ENCODE measurements at places on chromosomes 16 and 17.

DNA sequence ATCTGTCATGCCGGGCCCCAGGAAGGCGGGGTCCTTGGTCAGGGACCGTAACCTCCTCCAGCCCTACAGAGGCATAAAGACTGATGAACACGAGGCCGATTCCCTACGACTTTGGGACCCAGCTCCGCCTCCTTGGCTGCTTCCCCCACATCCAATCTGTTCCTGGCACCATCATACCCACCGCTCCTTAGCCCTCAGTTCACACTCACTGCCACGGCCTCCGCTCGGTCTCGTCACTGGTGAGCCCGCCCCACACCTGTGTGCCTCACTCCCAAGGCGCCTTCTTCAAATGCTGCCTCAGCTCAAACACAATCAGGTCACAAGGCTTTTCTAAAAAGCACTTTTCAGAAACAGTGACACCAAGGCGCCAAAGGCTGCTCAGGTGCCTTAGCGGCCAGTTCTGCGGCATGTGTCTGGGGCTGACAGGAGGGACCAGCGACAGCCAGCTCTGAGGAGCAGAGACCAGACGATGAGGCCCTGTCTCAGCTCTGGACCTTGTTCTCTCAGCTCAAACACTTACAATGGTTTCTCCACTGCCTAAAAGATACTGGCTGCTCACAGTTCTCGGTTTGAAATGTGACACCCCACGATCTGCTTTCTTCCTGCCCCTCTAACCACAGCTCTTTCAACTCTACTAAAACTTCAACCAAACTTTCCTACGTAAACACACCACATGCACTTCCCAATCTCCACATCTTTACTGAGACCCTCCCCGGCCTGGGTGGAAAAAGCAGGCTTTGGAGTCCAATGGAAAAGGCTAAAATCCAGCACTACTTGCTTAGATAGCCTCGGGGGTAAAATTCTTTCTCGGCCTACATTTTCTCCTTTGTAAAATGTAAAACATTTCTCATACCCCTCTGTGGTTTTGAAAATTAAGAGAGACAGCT is 33.2 kb downstream of the CYB5D2 start:
- peak; percentile 26 for DNase-seq

- peak; percentile 52 for DNase-seq
Observed at GRCh38 chr16:30112197-30113030, 923 bp downstream of the GDPD3 start.

GRCh38 chr17:12050646-12051225 is 30.1 kb downstream of the MAP2K4 start:
- no peak for DNase-seq

DNA sequence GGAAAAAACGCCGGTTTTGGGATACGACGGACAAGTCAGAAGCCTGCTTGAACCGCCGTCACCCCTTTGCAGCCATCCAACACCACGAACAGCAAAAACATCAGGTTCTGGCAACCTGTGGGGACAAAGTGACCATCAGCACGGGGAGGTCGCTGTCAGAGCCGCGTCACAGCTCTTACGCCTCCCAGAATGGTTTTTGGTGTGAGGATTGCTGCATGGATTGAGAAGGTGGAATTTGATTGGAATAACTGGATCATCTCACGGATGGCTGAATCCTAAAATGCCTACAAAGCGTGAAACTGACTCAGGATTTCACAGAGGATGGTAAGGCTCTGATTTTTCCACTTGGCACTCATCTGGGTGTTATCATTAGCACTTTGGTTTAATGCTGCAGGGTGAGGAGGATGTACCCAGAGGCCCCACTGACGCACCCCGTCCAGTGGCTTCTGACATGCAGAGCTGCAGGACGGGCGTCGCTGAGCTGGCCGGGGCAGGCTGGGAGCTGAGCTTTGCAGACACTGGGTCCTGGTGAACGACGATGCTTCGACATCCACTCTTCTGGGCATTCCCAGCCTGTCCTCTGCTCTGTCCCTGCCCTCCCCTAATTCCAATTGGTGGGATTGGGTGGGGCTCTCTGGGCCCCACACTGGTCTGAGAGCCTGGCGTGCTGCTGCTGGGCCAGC is 73.4 kb upstream of the CREBBP start:
- DNase-seq, result no peak

GRCh38 chr16:15055141-15056053 is 477 bp downstream of the NTAN1 start:
- DNase-seq, result peak; percentile 74

- DNase-seq, result no peak
Observed at GRCh38 chr17:4444782-4445473, 11.2 kb downstream of the SPNS3 start.

DNA sequence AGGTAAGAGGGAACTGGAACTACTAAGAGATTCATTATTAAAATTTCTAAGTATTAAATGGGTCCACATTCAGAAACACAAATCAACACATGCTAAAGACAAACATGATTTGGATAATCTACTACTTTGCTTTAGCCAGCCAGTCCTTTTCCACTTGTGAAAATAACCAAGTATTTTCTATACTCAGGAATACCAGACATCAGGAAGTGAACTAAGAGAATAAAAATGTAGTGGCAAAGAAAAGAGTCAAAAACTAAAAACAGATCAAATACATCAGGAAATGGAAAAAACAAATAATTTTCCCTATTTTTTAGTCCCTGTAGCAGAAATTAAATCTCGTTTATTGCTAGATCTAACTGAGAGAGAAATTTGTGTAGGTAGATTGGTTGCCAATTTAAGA is 78.0 kb downstream of the MYO1D start:
- DNase-seq, result no peak

GRCh38 chr17:2250140-2251095 is 53.2 kb downstream of the SMG6 start:
- DNase-seq, result peak; percentile 71

DNA sequence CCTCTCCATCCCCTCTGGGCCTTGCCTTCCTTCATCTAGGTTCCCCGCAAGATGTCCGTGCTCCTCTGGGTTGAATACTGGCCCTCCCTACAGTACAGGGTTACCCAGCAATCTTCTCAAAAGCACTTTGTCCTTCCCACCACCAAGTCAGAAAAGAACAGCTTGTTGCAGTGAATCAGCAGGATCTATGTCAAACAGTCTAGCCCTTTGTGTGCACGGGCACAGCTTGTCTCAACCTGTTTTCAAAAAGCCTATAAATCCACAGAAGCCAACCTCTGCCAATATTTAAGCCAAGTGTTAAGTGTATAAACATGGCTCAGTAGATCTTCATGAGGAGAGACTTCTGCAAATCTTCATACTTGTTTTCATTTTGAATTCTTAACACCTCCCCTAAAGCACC is 25.2 kb downstream of the C17orf67 start:
- no peak for DNase-seq

- DNase-seq, result no peak
Observed at GRCh38 chr16:11084876-11085485, 140.6 kb downstream of the CLEC16A start.

DNA sequence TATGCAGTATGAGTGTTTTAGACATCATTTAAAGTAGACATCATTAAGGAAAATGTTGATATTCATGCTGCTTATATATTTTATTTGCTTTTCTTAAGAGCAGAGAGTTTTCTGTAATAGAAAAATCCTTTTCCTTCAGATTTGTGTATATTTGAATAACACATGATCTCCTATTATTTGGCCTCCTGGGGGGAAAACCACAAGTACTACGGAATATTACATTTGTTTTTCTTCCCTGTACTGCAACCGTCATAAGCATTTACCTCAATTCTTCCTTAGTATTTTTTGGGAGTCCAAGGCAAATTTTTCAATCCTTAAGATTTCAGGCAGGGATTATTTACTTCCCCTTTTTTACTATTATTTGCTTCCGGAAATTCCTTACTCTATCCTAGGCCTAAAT is 6.0 kb downstream of the RSPRY1 start:
- DNase-seq, result no peak

DNA sequence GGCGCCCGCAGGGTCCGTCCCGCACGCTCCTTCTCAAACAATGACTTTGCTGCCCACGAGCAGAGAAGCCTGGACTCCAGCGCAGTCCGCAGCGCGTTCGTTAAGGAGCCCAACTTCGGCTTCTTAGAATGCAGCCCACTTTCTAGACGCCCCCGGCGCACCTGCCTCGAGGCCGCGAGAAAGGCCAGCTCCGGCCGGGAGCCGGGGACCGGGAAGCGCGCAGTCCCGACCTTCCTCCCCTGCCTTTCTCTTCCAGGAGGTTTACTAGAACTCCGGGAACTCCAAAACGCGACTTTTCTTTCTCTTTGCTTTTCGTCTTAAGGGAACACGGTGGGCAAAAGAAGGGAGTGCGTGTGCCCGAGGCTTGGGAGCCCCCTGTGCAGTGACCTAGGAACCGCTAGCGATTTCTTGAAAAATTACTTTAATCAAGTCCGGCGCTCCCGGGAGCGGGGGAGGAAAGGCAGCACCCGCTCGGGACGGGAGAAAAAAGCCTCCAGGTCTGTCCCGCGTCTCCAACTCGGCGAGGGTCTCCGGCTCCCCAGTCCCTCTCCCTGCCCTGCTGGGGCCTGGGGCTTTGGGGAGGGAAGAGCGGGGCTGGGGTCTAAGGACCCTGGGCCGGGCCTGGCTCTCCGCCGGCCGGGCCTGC is 2.6 kb downstream of the HNF1B start:
- no peak for DNase-seq

GRCh38 chr16:68283801-68284598 is 19.7 kb downstream of the SLC7A6 start:
- peak; percentile 38 for DNase-seq

GRCh38 chr16:67699265-67699664 is 19.9 kb downstream of the GFOD2 start:
- DNase-seq, result no peak

GRCh38 chr17:42573095-42573494 is 4.4 kb downstream of the PSMC3IP start:
- DNase-seq, result no peak

- DNase-seq, result peak; percentile 26
Observed at GRCh38 chr17:31313982-31314781, at the start of gene EVI2B. TSS of gene EVI2B (minus strand) at chr17:31314054. CDS start at chr17:31305609, 8,445 bp downstream.

DNA sequence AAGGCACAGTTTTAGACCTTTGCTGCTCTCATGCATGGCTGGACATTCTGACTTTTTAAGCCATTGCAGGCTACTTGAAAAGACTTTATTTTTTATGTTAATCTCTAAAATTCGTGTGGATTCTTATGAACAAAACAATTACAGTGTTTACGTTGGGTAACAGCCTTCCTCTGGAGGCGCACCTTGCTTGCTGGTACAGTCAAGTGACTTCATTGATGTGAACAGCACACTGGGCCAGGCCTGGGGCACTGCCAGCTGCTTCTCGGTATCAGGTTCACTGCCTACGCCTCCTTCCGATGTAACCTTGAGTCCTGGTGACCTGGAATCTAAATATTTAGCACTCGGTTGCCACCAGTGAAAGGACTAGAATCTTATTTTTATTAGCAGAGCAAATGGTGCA is 27.8 kb downstream of the MARCHF10 start:
- DNase-seq, result no peak

- DNase-seq, result no peak
Observed at GRCh38 chr16:65773301-65773874, 593.1 kb upstream of the CDH5 start.

DNA sequence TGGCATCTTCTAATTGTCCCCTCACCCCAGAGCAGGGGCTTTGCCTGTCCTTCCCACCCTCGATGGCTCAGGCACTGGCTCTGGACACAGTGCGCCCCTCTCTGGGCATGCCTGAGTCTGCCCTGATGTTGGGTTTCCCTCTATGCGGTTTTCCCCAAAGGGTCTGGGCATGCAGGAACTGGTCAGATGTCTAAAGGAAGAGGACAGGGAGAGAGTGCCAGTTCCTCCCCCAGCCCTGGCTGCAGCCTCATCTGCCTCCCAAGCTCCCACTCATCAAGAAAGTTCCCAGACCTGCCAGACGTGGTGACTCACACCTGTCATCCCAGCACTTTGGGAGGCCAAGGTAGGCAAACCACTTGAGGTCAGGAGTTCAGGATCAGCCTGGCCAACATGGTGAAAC is 41.3 kb upstream of the PABPN1L start:
- no peak for DNase-seq

DNA sequence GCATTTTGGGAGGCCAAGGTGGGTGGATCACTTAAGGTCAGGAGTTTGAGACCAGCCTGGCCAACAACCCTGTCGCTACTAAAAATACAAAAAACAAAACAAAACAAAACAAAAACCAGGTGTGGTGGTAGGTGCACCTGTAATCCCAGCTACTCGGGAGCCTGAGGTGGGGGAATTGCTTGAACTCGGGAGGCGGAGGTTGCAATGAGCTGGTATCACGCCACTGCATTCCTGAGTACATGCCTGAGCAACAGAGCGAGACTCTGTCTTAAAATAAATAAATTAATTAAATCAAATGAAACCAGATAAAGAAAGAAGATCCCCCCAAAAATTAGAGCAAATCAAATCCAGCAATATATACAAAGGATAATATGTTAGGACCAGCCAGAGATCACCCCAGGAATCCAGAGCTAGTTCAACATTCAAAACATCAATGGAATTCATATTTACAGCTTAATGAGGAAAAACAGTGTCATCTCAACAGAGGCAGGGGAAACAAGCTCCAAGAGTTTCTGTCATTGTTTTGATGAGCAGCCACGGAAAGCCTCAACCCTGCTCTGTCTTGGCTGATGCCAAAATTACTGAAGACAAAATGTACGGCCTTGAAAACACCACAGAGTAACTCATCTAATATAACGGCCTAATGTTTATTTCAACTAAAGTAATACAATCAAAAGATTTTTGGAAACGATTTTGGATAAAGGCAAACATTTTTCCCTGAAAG is 3.7 kb downstream of the PEMT start:
- DNase-seq, result no peak

DNA sequence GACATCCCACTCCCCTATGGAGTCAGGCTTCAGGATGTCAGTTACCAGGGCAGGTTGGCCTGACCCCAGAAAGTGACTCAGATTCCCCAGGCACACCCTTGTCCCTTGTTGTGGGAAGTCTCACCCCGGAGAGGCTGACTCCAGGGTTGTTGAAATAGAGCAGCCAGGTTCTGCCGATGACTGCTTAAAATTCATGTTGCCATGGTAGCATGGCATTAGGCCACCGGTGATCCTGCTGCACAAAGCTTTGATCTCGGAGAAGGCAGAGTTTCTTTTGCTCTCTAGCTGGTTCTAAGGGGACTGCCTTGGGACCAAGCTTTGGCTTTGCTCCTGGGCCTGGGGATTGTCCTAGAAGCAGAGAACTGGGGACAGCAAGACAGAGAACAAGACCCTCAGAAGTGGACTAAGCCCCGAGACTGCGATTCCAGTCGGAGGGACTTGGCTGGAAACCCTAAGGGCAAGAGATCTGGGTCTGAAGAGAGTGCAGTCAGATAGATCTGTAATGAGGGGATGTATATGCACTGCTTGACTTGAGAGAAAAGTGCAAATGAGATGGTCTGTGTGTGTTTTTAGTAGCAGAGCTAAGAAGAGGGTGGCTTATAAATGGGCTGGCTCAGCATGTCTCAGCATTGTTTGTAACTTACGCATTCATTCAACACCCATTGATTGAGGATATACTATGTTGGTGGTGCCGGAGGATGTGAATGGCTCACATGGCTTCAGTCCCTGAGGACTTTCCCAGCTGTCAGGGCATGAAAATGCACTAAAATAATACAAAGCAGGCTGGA is 106.9 kb downstream of the RGS9 start:
- DNase-seq, result no peak

- no peak for DNase-seq
Observed at GRCh38 chr17:34504814-34505484, 74.4 kb upstream of the TMEM132E start.

GRCh38 chr17:3870871-3871306 is 22.0 kb downstream of the CAMKK1 start:
- DNase-seq, result peak; percentile 12

Data from CD4-positive, alpha-beta T cell treated with Interleukin-4 for 1 hour (primary cell).